ENCODE measurements at places on chromosomes 11 and 22.

DNA sequence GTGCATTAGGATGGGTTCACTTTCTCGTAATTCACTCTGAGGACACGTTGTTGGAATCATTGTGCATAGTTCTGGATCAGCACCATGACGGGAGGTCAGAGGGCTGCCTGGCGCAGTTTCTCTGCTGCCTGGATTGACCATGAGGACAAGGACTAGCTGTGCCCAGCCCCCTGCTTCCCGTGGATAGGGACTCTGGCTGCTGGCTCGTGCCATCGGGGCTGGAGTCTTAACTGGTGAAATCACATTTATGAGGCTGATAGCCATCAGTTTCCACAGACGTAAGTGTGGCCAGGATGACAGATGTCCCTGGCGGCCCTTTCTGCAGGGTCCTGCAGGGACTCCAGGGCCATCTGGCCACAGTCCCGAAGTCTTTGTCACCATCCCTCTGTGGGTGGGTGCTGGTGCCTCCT lies 24.1 kb upstream of the GRAMD4 start:
- DNase-seq = no peak
- no peaks in the 10 kb centered on the region for H3K36me3 ChIP-seq
- H3K4me3 ChIP-seq = no peak overlapping the region
- H3K27ac ChIP-seq = no peak overlapping the region
- peaks cover 20% of the 10 kb centered on the region for H3K4me1 ChIP-seq
- no peaks in the 10 kb centered on the region for H3K27me3 ChIP-seq

DNA sequence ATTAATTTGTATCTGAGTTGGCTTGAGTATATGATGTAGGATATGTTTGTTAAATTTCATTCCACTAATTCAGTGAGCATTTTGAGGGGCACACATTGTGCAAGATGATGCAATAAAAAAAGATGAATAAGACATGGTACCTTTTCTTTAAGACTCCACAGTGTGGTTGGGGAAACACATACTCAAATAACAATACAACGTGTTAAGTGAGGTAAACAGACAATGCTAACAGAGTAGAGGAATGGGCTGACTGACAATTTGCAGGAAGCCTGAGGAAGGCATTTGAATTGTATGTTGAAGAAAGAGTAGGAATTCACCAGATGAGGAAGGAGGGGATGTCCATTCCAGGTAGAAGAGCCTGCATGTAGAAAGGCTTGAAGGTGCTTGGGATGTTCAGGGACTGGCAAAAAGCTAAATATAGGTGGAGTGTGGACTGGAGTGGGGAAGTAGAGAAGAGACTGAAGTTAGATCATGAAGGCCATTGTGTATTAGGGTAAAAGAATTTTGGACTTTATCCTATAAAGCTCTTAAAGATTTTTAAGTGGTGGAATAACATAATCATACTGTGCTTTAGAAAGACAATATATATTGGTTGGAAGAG lies 6.8 kb downstream of the RNF169 start:
- H3K4me3 ChIP-seq = no peak overlapping the region
- H3K4me1 ChIP-seq = peaks cover 5% of the 10 kb centered on the region
- H3K27me3 ChIP-seq = no peaks in the 10 kb centered on the region
- no peak overlapping the region for H3K27ac ChIP-seq
- peaks cover 14% of the 10 kb centered on the region for H3K36me3 ChIP-seq

GRCh38 chr11:103529181-103529684 lies 420.0 kb downstream of the DYNC2H1 start:
- H3K27me3 ChIP-seq = peaks cover 3% of the 10 kb centered on the region
- no peak overlapping the region for H3K4me3 ChIP-seq
- no peaks in the 10 kb centered on the region for H3K4me1 ChIP-seq
- no peaks in the 10 kb centered on the region for H3K36me3 ChIP-seq
- H3K27ac ChIP-seq = no peak overlapping the region
- DNase-seq = no peak

DNA sequence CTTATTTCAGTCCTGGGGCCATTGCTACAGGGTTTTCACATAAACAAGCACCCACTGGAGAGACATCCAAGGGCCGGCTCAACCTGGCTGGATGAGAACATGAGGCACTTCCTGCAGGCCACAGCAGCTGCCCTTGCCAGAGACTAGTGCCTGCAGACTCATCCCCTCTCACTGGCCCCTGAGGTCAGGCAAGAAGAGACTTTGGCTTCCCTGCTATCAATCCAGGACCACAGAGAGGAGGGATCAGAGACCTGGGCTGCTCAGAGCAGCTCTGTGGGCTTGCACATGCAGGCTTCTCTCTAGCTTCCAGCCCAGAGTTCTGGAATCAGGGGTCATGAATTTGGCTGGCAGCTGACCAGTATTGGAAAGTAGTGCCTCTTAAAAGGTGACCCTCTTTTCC lies 79.5 kb downstream of the CABIN1 start:
- DNase-seq = no peak
- peaks cover 10% of the 10 kb centered on the region for H3K4me1 ChIP-seq
- H3K36me3 ChIP-seq = peaks cover 21% of the 10 kb centered on the region
- H3K4me3 ChIP-seq = no peak overlapping the region
- no peak overlapping the region for H3K27ac ChIP-seq

- peak; percentile 79 for DNase-seq
- peak within 1 kb of the TSS; percentile 68 for H3K27ac ChIP-seq
- H3K36me3 ChIP-seq = peaks cover 2% of the 10 kb centered on the region
Measured at GRCh38 chr11:2443881-2444820, at the start of gene TRPM5. TSS of gene TRPM5 (minus strand) at chr11:2444514. CDS start at chr11:2423036, 21,478 bp downstream.

DNA sequence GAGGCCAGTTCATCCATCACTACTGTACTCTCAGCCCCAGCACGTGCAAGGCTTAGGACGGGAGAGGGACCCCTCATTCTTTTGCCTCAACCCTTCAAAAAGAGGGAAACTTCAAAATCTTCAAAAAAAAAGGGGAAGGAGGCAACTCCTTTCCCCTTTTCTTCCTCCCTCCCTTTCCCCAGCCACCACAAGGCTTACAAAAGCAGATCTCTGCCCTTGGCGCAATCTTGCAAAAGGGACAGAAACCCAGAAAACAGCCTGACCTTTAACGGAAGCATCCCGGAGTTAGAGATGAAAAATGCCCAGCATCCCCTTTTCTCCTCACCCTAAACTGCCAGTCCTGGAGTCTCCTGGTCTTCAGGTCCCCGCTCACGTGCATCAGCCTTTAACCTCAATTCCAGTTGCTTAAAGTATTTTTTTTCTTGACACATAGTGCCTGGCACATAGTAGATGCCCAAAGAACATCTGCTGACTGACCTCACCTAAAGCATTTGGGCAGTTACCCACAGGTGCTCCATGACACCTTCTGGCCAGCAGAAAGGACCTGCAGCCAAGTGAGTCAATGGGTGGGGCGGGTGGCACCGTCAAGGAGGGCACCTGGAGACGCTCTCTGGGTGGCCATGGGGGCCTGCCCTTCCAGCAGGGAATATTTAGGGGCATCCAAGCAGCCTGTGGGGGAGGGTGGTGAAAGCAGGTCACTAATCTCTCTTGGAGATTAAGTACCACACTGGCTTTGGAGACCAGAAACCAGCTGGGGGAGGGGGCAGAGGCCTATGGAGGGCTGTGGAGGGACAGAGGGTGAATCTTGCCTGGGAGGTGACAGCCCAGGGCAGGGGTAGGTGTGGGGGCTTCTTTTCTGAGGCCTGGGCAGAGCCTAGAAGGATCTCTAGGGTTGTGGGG lies 16.3 kb downstream of the NECTIN1 start:
- H3K27ac ChIP-seq = no peak overlapping the region
- peaks cover 3% of the 10 kb centered on the region for H3K4me1 ChIP-seq
- no peak for DNase-seq
- no peaks in the 10 kb centered on the region for H3K36me3 ChIP-seq
- peaks cover 24% of the 10 kb centered on the region for H3K27me3 ChIP-seq

DNA sequence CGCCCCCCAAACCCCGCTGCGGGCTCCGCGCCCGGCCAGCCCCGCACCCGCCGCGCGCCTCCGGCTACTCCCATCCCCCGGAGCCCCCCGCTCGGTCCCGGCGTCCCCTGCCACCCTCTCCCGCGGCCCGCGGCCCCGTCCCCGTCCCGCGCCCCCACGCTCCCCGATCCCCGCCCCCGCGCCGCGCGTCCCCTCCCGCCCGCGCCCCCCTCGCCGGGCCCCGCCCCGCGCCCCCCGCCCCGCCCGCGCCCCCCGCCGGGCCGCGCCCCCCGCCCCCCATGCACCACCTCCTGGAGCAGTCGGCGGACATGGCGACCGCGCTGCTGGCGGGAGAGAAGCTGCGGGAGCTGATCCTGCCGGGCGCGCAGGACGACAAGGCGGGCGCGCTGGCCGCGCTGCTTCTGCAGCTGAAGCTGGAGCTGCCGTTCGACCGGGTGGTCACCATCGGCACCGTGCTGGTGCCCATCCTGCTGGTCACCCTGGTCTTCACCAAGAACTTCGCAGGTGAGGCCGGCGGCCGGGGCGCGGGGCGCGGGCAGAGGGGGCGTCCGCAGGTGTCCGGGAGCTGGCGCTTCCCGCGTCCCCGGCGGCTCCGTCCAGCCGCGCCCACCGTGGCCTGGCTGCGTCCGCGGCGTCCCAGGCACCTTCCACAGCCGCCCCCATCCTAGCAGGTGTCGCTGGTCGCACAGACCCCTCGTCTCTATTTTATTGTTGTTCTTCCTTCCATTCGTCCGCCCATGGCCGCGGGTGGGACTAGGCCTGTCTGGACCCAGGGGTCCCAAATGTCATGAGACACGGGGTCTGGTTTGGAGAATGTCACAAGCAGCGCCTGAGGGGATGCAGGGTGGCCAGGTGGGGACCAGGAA lies at the start of gene PANX2:
PANX2 (plus strand) TSS at position 279 of the 866 bp plus-strand sequence; CDS start at position 279, 0 bp downstream.
- H3K4me3 ChIP-seq = peak within 1 kb of the TSS; percentile 65
- peak; percentile 38 for DNase-seq
- H3K4me1 ChIP-seq = no peaks in the 10 kb centered on the region
- peaks cover 46% of the 10 kb centered on the region for H3K27me3 ChIP-seq

GRCh38 chr11:29989174-29989970 lies 27.5 kb downstream of the KCNA4 start:
- H3K4me3 ChIP-seq = no peak overlapping the region
- DNase-seq = no peak
- H3K4me1 ChIP-seq = no peaks in the 10 kb centered on the region
- H3K27ac ChIP-seq = no peak overlapping the region
- no peaks in the 10 kb centered on the region for H3K36me3 ChIP-seq
- H3K27me3 ChIP-seq = no peaks in the 10 kb centered on the region

DNA sequence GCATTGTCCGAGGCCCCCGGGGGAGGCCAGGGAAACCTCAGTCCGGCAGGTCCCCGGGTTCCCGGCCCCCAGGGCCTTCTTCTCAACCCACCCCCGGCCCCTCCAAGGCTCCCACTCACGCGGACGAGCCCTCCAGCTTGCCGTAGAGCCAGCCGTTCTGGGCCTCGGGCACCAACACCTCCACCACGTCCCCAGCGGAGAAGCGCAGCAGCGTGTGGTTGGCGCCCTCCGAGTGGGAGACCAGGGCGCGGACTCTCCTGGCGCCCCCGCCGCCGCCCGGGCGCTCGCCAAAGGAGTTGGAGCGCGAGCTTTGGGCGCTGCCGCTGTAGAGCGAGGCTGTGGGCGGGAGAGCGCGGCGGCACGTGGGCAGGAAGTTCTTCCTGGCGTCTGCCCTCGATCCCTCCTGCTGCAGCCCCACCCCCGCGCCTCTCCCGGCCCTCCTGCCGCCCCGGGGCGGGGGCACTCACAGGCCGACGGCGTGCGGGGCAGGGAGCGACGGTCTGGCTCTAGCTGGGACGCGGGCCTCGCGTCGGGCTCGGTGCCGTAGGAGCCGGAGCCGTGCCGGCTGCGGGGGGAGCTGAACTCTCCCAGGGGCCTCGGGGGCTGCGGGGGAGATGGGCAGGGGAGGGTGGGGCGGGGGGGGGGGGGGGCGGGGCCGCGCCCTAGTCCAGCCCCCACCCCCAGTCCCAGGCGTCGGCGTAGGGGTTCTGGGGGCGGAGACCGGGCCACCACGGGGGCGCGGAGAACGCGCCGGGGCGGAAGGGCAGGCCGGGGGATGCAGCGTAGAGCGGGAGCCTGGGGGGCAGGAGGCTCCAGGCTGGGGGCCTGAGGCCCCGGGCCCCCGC lies 4.9 kb upstream of the SLC16A8 start:
- DNase-seq = no peak
- peaks cover 10% of the 10 kb centered on the region for H3K27me3 ChIP-seq

DNA sequence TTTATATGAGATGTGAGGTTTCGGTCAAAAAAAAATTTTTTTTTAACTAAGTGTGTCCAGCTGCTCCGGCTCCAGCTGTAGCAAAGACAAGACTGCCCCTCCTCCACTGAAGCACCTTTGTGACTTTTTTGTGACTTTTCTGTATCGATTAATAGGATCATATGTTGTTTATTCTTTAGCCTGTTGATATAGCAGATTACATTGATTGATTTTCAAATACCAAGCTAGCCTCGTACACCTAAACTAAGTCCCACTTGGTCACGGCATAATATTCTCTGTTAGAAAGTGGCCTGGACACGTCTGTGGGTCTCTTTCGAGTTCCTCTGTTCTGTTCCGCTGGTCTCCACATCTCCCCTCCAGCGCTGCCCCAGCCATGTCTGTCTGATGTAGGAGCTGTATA lies 126.8 kb downstream of the IGLL1 start:
- peaks cover 40% of the 10 kb centered on the region for H3K27me3 ChIP-seq
- DNase-seq = no peak
- H3K36me3 ChIP-seq = no peaks in the 10 kb centered on the region
- no peak overlapping the region for H3K4me3 ChIP-seq

DNA sequence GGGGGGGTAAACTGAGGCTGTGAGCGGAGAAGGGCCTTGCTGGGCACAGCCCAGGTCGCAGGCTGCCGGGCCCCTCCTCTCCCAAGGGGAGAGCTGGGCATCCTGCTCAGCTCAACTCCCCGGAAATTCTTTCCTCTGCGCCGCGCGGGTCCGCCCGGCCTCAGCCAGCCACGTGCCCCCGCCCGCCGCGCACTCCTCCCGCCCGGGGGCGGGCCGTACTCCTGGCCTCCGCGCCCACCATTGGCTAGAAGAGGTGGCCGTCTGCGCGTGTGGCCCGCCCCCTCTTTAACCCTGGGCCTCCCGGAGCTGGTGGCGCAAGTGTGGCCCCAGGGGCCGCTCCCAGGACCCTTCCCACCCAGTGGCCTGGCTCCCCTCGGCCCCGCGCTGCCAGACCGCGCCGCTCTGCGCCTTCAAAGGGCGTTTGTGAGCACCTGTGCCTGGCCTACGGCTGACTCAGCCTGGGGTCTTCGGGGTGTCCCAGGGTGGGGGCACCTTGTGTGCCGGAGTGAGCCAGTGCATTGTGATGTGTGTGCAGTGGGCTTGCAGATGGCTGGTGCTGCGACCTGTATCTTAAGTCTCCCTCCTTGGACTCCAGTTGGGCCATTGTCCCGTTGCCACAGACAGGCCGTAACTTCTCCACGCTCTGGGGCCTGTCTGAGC lies 2.0 kb downstream of the MRGPRF start:
- H3K36me3 ChIP-seq = no peaks in the 10 kb centered on the region
- peaks cover 25% of the 10 kb centered on the region for H3K27me3 ChIP-seq
- H3K4me3 ChIP-seq = no peak overlapping the region
- no peaks in the 10 kb centered on the region for H3K4me1 ChIP-seq
- peak; percentile 62 for DNase-seq

GRCh38 chr11:61542705-61543104 lies 34.2 kb downstream of the LRRC10B start:
- H3K27me3 ChIP-seq = peaks cover 15% of the 10 kb centered on the region
- H3K4me3 ChIP-seq = no peak overlapping the region
- DNase-seq = no peak
- H3K4me1 ChIP-seq = peaks cover 1% of the 10 kb centered on the region

- H3K4me1 ChIP-seq = peaks cover 2% of the 10 kb centered on the region
- no peaks in the 10 kb centered on the region for H3K36me3 ChIP-seq
- H3K27ac ChIP-seq = no peak overlapping the region
- no peak for DNase-seq
Measured at GRCh38 chr11:34810107-34810562, 106.0 kb downstream of the APIP start.
